Caco-2 (cell line): ENCODE measurements at places on chromosomes 5 and 9. TPM values are rescaled to one million over a fixed set of nuclear protein-coding genes. Genes with fewer than 3 reads are reported as not detected.

DNA sequence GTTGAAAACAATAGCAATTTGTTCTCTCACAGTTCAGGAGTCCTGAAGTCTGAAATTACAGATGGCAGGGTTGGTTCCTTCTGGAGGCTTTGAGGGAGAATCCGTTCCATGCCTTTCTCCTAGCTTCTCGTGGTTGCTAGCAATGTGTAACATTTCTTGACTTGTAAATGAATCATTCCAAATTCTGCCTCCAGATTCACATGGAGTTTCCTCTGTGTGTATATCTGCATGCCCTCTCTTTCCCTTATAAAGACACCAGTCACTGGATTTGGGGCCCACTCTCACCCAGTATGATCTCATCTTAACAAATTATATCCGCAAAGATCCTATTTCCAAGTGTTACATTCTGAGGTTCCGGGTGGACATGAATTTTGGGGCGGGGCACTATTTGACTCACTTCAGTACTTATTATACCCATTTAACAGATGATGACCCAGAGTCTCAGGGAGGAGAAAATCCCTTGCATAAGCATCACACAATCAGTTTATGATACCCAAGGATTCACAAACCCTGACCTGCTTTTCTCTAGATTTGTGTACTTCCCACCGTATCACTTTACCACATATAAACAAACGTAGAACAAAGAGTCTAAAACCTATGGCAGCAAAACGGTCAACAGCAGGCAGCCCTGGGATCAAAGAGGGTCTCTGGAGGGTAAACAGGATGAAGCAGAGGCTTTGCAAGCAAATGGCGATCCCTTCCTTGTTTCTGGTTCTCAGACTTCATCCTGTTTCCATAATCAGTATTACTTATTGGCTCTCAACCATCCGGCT, 93.7 kb downstream of the C9orf152 start:
- DNase-seq: no peak

DNA sequence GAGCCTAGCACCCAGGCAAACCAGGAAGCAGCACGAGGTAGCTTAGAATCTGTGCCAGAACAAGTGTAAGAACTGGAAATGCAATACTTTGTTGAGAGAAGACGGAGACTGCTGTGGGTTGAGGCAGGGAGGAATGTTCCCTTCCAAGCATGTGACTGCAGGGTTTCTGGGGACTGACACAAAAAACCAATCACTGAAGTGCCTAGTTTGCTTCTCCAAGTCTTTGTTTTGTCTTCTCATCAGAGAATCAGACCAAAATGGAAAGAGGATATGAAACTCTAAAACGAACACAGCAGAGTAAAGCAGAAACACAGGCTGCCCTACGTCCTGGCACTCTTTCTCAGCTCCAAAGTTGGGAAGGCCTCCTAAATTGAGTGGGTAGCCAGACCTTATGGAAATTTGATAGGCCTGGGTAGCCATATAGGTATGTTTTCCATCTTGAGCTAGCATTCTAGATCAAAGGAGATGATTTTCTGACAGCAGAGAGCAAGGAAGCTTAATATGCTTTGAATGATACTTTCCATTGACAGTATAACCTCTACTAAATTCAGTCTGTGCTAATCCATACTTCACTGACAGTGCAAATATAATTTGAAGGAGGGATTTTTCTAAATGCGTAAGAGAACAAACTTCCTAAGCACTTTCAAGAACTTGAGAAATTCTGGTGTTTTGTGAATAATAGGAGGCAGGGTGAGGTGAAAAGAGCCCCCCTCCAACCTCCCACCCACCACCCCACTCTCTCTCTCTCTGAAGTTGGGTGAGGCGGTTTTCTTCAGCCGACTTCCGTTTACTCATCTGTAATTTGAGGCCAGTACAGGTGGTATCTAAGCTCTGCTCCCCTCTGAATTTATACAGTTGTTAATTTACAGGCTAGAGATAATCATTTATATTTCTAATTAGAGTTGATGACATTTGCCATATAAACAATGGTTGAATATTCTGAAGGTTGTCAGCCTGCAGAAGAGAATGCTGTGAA, 5.5 kb downstream of the ADRB2 start:
- DNase-seq: no peak

DNA sequence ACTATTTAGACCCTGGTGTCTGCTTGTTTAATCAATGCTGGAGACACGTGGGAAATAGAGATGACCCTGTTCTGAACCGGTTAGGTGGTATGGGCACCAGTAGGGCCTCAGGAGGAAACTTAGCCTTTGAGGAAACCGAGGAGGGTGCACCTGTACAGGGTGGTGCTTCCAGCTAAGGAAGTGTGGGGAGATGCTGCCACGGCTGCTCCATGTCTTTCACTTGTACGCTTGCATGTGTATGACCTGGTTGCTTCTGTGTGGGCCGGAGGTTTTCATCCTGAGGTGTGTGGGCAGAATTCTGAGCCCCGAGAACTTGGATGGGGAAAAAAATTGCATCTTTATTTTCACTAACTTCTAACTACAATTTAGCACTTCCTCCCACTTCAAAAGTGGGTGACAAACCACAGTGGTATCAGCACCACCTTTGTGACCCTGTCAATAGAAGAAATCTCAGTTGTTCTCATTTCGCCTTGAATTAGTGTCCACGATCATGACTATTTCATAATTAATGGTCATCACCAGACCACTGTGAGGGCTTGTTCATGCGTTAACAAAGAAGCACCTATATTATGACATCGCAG, 99.8 kb upstream of the SPATA31C2 start:
- no peak for DNase-seq

DNA sequence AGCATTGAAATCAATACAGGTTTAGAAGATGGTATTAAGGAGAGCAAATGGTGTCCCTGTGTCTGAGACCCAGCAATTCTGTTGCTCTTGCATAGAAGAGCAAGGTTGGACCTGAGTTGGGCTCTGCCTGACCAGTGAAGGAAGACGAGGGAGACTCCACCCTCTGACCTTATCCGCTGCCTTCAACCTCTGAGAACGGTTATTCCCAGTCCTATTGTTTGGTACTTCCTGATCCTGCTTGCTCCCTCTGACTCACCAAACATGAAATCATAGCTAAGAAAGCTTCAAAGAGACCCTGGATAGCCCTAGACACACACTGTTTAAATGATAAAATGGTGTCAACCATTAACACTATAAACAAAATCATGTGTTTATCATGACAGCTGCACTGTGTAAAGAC, 218.5 kb downstream of the PLK2 start:
- no peak for DNase-seq

- no peak for DNase-seq
These were observed 47.1 kb downstream of the UGCG start for GRCh38 chr9:111943746-111944145.

GRCh38 chr5:128667152-128667551, 129.1 kb upstream of the FBN2 start:
- no peak for DNase-seq

GRCh38 chr5:155418960-155419579, 405.5 kb downstream of the KIF4B start:
- DNase-seq: no peak

DNA sequence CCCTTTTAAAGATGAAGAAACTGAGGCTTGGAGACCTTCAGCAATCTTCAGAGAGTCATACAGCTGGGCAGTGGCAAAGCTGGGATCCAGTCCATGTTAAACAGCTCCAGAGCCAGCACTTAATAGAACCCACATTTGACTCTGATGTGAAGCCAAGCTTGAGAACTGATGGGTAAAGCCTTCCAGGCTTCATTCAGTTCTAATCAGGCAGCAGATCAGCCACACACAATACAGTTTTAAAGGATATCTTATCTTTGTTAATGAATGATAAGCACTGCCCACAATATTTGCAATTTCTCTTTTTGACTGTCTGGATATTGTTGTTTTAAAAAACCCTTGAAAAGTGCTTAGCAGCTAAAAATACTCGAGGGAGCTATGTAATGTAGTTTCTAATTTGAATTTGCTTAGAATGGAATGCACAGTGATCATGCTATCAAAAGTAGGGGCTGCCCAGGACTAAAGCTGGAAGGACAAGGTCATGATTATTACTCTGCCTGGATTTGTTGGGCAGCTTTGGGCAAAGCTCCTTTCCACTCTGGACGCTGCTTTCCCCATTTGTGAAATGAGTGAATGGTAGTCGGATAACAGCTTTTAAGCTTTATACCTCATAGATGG, 31.3 kb upstream of the HTR4 start:
- no peak for DNase-seq

Gene TERT
- 5.1 and 6.1 TPM in 2 replicates for total RNA-seq

Gene MTMR12
- total RNA-seq: 35.1 and 35.7 TPM in 2 replicates

Gene OXCT1
- 20.6 and 22.5 TPM in 2 replicates for total RNA-seq

Gene ANKRD31
- total RNA-seq: 0.66 and 0.79 TPM in 2 replicates

Gene TAF11L10
- total RNA-seq: not detected in 2 replicates

Gene AFAP1L1
- 0.30 and 0.45 TPM in 2 replicates for total RNA-seq

Gene SPINK1
- total RNA-seq: 1,526 and 1,916 TPM in 2 replicates

Gene SPATA31C1
- total RNA-seq: not detected in 2 replicates

Gene ADAMTS2
- total RNA-seq: 0.05 and 0.23 TPM in 2 replicates
